ENCODE measurements at places on chromosomes 13 and 19.

- no peak for DNase-seq
These were observed 229.1 kb downstream of the TM9SF2 start for GRCh38 chr13:99730403-99730802.

DNA sequence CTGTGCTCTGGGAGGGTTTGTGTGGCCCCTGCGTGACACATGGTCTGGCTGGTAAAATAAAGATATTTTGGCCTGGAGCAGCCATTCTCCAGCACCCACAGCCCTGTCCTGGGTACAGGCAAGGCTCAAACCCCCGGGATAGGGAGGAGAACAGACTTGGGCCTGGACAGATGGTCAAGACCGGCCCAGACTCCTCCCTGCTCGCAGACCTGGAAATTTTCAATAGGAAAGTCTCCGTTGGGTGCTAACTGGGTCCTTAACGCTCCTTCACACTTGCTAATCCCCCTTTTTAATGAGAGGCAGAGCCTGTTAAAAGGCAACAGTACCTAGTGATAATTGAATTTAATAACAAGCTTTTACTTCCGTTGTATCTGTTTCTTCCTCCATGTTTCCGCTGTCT is 2.5 kb downstream of the PALM start:
- DNase-seq = no peak

DNA sequence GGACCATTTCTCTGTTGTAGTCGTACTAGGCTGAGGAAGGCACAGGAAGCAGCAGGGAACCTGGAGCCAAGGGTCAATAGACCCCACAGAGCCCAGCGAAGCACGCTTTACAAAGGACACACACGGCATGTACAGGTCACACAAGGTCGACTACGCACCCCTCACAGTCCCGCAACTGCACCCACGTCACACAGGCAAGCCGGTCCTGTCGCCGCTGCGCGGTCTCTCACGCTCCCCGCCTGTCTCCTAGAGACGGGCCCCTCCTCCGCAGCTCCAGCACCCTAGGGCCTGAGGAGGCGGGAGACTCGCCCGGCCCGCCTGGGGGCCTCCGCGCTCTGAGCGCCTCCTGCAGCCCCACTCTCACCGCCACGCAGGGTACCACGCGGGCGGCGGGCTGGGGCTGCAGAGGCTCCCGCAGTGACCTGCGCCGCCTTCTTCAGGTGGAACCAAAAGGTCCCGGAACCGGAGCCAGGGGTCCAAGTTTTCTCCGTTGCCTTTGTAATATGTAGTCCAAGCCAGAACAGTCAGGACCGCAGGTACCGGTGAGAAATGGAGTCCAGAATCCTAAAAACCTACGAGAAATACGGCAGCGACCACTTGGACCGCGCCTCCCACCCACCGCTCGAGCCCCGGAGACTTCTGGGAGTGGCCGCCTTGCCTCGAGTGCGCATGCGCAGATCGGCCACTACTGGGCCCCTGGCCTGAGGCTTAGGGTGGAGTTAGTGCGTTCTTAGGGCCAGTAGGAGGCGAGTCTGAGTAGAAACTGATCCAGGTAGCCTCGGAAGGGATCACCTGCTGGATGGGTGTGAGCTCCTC is at the start of gene ZNF607:
Gene ZNF607, minus strand, starts transcription at position 651 of the 816 bp plus-strand sequence. CDS start 8,143 bp downstream, outside the sequence.
- peak; percentile 84 for DNase-seq

GRCh38 chr19:36110487-36111199 is at the start of gene OVOL3:
Gene OVOL3, plus strand, starts transcription at chr19:36111143. Its CDS starts 60 bp downstream, at chr19:36111203.
- no peak for DNase-seq

- no peak for DNase-seq
These were observed 156.0 kb downstream of the KCTD12 start for GRCh38 chr13:76730220-76730619.

DNA sequence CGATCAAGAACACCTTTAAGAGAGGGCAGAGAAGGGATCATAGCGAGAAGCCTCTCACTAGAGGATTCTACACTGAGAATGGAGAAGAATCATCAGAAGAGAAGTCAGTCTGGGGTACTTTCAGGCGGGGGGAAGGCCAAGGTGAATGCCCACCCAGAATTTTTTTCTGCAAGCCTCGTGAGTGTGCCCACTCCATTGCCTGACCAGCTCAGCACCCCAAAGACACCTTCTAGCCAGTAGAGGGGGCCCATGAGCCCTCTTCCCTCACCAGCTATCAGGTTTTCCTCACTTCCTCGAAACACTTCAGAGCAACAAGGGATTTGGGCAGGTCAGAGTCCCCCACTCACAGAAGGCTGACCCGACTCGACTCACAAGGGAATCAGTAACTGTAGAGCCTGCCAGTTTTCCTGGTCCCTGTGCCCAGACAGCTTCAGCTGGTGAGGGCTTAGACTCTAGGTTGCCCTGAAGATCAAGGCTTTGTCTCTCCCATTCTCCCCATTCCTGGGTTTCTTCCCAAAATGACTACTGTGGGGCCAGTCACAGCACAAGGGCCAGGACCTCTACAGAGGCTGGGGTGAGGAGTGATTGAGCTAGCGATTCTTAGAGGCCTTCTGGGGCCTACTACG is 18.4 kb downstream of the NLRP13 start:
- no peak for DNase-seq
